GM13976 (cell line): ENCODE measurements at places on chromosomes 13 and 19.

DNA sequence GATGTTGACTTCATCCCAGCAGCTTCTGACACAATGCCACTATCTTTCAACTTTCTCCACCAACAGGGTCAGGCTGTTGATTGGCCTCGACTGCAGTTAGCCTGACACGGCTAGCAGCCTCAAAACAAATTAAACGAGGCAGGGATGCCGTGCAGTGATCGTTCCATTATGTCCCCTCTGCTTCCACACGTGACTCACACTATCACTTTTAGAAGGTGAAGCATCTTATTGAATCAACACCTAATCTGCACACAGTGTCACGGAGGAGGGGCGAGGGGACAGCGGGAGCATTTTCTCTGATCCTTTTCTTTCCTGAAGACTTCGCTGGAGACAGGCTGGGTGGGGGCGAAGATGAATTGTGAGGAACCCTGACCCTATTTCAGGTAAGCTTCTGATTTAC, 241.9 kb upstream of the ZNF507 start:
- no peak for DNase-seq

GRCh38 chr19:47509973-47510372, 4.9 kb downstream of the NAPA start:
- no peak for DNase-seq

DNA sequence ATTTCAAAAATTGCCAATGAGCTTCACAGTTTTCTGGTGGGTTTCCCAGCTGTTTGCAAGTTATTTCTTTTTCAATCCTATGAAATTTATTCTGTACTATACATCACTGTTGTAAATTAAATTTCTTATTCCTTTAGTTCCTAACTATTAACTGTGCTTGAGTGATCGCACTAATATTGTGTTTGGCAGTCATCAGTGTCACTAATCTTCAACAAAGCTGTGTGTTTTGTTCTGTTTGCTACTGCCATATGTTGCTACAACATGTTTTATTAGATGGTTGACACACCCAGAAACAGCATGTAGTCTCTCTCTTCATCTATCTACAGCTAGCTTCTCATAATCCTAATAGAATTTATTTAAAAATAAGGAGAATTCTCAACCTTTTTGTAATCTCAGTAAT, 453.6 kb upstream of the PRR20A start:
- no peak for DNase-seq

DNA sequence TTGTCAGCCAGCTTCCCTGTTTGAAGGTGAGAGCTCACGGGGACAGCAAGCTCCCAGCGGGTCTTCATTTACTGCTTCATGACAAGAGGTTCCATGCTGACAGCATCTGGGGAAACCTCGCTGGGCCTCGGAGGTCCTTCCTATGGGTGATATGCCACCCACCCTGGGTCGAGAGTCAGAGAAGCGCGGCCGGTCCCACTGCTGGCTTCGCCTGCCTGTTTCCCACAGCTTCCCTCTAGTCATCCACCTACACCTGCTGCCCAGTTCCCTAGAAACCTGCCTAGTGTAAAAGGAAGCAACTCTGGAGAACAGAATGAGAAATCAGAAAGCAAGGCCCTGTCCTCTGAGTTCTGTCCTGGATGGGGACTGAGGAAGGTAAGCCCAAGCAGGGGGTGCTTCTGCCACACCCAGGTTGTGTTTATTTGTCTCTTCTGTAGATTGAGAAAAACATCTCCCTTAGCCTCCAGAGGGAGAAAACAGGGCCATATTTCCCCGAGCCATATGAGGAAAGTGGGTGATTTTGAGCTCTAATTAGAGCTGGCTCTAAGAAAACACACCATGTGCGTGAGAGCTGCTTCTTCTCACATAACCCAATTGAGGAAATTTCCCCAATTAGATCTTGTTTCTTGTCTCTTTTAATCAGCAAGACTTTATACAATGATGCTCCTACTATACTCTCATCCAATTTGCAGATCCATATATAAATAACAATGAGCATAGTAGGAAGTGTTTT, 504.3 kb downstream of the IRS2 start:
- no peak for DNase-seq

DNA sequence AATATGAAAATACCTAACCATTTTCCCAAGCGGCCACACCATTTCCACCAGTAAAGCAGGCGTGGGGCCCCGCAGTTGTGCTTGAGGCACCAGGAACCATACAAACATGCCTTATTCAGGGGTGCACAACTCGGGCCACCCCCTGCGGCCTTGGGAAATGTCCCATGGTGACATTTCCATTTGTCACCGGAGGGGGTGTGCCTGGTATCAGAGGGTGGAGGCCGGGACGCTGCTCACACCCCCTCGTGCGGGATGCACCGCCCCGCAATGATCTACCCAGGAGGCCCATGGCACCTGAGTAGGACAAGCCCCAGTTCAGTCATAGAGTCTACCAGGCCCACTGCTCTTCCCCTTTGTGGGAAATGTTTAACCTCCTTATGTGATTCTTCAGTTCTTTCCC, 218.8 kb downstream of the TEX29 start:
- no peak for DNase-seq

GRCh38 chr19:1718420-1719291, 34.6 kb upstream of the ONECUT3 start:
- no peak for DNase-seq

DNA sequence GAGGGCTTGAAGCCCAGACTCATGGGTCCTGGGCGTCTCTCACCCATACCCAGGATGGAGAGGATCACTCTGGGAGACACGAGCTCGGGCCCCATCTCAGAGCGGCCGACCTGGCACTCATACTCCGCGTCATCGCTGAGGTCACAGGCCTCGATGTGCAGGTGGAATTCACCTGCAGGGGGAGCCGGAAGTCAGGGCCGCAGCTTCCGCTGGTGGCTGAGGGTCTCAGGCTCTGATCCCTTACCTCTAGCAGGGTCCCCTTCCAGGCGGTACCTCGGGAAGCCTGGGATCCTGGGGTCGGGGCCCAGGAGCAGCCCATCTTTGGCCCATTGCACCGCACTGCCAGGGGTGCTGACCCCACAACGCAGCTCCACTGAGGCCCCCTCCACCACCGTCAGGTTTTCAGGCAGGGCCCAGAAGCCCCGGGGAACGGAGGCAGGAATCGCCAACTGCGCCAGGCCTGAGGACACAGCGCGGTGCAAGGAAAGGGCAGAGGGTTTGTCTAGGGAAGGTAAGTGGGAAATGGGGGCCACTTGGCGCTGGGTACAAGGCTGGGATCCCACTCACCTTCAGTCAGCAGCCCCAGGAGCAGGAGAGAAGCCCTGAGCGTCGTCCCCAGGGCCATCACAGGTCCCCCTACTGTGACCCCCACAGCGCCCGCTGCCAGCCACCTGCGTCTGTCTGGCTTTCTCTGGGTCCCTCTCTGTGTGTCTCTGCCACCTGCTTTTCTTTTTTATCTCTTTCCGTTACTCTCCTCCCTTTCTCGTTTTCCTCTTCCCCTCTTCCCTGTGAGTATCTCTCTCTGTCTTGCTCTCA, 883 bp downstream of the NPHS1 start:
- no peak for DNase-seq

GRCh38 chr13:27347211-27347772, 76.7 kb downstream of the RASL11A start:
- DNase-seq, result no peak

GRCh38 chr13:29624997-29625396, 29.5 kb upstream of the SLC7A1 start:
- no peak for DNase-seq

DNA sequence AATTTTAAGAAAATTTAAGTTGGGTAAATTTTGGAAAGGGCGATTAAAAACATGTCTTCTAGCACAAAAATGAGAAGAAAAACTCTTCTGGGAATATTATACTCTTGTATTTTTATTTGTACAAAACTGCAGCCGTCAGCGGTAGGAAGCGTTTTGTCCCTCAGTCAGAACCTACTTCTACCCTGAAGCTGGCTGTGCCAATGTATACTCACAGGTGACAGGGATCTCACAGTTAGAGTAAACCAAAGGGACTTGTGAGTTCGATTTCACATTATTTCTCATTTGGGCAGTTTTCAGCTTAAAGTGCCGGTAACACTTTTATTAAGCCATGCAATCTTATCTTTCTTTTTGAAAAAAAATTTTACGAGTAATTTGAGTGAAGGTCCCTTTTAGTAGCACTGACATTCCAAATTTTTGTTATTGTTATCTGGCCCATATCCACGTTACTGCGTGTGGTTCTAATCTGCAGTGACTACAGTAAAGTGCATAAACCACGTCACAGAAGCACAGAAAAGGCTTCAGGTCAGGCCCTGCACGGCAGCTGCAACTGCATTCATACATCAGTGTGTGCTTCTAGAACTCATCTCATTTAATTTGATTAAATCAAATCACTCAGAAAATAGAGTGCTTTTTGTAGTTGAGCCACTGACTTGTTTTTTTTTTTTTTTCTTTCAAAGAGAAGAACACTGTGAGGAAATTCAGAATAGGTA, 387.3 kb downstream of the LIG4 start:
- no peak for DNase-seq
